ENCODE measurements at places on chromosomes 12 and 14.

DNA sequence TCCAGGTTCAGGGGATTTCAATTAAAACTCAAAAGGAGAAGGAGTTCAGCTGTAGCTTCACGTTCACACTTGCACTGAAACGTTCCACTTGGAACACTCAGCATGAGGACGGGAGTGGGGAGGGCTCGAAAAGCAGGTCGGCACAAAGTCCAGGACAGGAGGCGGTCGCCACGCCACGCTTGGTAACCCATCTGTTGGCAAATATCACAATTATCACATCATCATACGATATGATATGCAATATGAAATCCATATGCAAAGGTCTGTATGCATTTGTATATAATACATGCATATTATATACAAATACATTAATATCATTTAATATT is 17.2 kb downstream of the ADGRD1 start:
- no peak for DNase-seq

DNA sequence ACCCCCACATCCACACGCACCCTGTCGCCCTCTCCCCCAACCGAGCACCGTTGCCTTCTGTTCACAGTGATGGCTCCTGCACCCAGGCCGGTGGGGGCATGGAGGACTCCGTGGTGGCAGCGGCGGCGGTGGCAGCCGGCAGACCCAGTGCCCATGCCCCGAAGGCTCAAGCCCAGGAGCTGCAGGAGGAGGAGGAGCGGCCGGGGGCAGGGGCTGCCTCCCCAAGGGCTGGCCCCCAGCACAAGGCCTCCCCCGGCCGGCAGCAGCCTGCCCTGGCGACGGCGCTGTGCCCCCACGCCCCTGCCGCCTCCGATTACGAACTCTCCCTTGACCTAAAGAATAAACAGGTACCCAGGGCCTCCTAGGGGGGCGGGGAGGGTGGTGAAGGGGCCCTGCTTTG is 59.0 kb downstream of the IQSEC3 start:
- DNase-seq = no peak

DNA sequence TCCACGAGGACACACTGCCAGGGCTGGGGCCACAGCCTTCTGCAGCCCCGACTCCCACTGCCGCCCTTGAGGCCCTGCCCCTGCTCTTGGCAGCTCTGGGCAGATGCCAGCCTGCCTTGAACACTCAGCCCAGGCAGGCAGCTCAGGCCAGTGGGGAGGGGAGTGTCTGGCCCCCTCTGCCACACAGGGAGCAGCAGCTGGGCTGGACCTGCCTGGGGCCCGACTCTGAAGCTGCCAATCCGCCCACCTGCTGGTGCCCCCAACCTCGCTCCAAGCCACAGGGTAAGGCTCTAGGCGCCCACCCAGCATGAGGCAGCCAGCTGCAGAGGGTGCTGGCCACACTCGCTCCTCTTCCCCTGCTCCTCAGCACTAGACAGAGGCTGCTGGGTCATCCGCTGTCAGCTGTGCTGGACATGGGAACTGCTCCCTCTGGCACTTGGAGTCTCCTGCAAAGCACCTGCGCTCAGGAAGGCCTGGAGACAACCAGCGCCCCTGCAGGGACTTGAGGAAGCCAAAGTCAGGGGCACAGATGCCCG is 24.6 kb upstream of the NUDT14 start:
- DNase-seq = no peak

DNA sequence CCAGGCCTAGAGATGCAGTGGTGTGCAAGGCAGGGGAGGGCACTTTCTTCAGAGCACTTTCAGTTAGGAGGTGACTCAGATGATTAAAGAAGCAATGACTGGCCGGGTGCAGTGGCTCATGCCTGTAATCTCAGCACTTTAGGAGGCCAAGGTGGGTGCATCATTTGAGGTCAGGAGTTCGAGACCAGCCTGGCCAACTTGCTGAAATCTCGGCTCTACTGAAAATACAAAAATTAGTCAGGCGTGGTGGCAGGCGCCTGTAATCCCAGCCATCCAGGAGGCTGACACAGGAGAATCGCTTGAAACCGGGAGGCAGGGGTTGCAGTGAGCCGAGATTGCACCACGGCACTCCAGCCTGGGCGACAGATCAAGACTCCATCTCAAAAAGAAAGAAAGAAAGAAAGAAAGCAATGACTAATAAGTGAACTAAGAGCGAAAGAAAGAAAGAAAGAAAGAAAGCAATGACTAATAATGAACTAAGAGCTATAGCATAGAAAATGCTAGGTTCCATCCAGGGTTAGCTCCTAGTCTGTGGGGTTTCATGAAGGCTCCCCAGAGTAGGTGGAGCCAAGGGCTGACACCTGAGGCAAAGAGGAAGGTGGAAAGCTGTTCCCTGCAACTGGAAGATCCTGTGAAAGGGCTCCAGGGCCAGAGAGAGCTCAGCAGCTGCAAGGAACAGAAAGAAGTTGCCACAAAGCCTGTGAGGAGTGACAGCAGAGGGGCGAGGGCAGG is 334.5 kb downstream of the CACNA1C start:
- no peak for DNase-seq

- no peak for DNase-seq
Observed at GRCh38 chr12:56188131-56188777, 1.0 kb downstream of the SMARCC2 start.
